ENCODE measurements at places on chromosomes 6 and 20.

- no peak for DNase-seq
These were observed 1.9 kb downstream of the SLC32A1 start for GRCh38 chr20:38725931-38726803.

DNA sequence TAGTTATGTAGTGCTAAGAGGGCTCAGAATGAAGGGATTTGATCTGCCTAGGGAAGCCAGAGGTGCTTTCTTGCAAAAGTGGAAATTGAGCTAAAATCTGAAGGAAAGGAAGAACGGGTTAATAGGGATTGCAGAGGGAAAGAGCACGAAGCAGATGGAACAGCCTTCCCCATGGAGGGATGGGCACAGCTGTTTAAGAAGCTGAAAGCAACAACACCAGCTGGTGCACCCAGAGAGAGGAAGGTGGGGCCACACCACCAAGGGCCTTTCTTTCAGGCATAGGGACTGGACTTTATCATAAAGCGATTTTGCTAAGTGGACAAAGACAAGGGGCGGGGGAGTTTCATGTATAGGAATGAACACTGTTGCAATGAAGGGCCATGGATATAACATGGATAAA, 65.8 kb upstream of the SNRPB2 start:
- DNase-seq = no peak

GRCh38 chr20:1242530-1242929, 16.7 kb downstream of the RAD21L1 start:
- DNase-seq = peak; percentile 79

DNA sequence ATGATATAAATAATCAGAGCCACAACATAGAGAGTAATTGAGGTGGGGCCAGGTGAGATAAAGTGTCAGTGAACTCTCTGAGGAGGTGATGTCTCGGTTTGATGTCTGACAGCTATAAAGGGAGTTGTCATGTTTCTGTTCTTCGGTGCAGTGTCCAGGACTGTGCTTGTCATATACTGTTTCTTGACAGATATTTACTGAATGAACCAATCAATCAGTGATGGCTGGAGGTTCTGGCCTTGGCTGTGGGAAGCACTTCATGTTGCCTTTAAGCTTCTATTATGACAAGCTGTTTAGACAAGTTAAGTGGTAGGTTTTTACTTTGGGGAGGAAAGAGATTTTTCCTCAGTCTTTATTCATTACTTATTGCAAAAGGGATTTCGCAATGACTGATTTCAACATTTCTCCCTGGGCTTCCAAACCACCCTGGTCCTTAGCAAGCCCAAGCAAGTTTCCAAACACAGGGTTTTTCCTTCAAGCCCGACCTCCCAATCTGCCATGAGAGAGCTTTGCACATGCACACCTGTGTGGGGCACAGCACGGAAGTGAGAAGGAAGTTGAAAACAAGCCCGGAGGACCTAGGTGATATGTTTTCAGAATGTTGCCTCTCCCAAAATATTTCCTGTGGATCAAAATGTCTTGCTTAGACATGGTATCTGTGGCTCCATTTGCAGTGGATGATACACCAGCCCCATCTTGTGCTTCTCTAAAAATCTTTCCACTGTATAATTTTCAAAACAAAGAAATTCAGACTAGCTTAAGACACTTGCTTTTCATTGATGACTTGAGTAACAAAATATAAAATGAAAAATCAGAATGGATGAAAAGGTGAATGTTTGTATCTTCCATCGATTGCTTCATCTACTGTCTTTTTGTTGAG, 567.3 kb upstream of the BTBD3 start:
- peak; percentile 26 for DNase-seq

GRCh38 chr6:22600059-22600458, 30.7 kb downstream of the HDGFL1 start:
- DNase-seq = peak; percentile 28

GRCh38 chr6:16670183-16670582, 91.1 kb downstream of the ATXN1 start:
- no peak for DNase-seq

- DNase-seq = peak; percentile 91
These were observed 33.1 kb upstream of the LCA5 start for GRCh38 chr6:79570129-79571029.

- no peak for DNase-seq
These were observed 386.5 kb downstream of the SMOC2 start for GRCh38 chr6:168827586-168827871.

DNA sequence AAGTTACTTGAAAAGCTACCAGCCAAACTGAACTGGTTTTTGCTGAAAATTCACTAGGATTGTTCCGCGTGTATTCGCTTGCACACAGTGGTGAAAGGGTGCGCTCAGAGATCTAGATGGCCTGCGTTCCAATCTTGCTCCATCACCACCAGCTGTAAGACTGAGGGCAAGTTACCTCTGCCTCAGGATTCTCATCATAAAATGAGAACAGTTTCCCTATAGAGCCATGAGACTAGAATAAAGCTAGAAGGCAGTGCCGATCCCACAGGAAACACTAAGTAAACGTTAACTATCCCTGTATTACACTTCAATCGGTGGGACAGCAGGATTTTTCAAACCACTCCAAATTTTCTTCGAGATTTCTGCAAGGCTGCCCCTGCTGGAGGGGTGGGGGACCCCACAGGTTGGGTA, 838 bp downstream of the AHCY start:
- no peak for DNase-seq

- DNase-seq = no peak
These were observed 8.5 kb downstream of the ENPP4 start for GRCh38 chr6:46138281-46138680.

DNA sequence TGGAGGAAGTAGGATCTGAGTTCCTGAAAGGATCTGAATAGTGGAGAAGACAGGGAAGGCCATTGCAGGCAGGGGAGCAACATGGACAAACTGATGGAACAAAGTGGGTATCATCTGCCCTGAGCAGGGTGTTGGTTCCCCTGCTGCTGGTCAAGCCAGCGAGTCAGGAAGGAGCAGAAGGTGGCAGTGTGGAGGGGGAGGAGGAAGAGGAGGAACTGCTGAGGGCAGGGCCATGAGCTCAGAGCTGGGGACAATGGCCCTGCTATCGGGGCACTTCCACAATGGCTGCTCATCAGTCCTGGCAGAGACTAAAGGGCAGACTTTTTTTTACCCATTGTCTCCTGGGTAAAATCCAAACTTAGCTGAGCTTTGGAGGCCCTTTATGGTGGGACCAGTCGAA, 13.6 kb downstream of the CNBD2 start:
- DNase-seq = no peak

GRCh38 chr6:56953597-56954402, 1.1 kb upstream of the BEND6 start:
- DNase-seq = no peak

GRCh38 chr6:25360621-25361020, 81.4 kb downstream of the CARMIL1 start:
- peak; percentile 87 for DNase-seq

GRCh38 chr6:167660944-167661551, 165.7 kb upstream of the AFDN start:
- DNase-seq = no peak

GRCh38 chr6:30013291-30013922, 47.7 kb upstream of the POLR1H start:
- DNase-seq = no peak

- no peak for DNase-seq
These were observed 458.7 kb upstream of the RUNX2 start for GRCh38 chr6:44869321-44869897.

GRCh38 chr20:38181207-38181801, 16.2 kb upstream of the TGM2 start:
- DNase-seq = peak; percentile 40

GRCh38 chr6:50927800-50928199, 109.1 kb downstream of the TFAP2B start:
- no peak for DNase-seq

- no peak for DNase-seq
These were observed 7.5 kb downstream of the APMAP start for GRCh38 chr20:24984961-24985640.

DNA sequence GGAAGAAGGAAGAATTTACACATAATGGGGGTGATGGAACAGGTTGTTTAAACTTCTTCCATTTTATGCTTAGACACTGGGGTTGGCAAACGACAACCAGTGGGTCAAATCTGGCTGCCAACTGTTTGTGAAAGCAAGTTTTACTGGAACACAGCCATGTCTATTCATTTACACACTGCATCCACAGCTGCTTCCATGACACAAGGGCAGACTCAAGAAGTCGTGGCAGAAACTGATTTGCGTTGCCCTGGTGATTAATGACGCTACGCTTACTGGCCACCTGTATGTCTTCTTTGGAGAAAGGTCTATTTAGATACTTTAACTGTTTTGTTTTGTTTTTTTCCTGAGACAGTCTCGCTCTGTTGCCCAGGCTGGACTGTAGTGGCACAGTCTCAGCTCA, 19.0 kb downstream of the CTCFL start:
- no peak for DNase-seq

DNA sequence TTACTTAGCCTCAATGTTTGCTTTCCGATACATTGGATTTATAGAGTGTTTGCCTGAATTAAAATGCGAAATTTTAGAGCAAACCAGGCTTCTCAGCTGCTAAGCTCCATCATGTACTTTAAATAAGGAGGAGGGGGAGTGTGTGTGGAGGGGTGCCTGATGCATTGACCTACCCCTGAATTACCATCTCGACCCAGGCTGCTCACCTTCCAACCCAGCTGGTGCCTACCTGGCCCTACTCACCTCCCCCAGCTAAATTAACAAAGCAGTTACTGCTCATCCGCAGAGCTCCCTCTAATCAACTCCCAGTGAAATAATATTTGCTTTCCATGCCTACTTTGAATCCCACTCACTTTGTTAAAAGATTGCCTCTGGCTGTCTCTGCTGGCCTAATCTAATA, 544.5 kb downstream of the MAFB start:
- no peak for DNase-seq

DNA sequence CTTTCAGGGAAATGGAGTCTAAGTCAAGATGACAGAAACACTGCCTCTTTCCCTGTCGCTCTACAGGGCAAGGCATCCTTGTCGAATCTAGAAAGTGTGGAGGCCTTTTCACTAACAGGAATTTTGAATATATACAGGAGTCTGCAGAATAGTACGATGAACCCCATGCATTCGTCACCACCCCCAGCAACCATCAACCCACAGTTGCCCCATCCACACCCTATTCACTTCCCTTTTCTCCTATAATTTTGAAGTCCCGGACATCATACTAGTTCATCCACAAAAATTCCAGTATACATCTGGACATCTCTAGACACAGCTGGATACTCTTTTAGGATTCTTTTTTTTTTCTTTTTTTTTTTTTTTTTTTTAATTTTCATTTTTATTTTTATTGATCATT, 80.7 kb upstream of the RIN2 start:
- DNase-seq = no peak

DNA sequence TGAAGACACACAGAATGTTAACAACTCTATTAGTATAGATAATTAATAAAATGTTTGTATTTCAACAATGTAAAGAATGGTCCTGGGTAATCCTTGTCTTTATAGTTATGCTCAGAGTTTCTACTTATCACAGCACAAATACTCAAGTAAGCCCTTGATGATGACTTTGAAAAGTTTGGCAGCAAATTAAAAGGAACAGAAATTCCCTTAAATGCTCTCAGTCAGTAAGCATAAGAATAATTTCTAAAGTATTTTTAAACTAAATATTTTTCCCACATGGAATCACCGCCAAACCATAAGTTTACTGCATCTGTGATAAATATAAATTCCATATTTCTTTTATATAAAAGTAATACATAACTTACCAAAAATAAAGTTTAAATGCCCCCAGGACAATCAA, 96.1 kb downstream of the COL12A1 start:
- no peak for DNase-seq

DNA sequence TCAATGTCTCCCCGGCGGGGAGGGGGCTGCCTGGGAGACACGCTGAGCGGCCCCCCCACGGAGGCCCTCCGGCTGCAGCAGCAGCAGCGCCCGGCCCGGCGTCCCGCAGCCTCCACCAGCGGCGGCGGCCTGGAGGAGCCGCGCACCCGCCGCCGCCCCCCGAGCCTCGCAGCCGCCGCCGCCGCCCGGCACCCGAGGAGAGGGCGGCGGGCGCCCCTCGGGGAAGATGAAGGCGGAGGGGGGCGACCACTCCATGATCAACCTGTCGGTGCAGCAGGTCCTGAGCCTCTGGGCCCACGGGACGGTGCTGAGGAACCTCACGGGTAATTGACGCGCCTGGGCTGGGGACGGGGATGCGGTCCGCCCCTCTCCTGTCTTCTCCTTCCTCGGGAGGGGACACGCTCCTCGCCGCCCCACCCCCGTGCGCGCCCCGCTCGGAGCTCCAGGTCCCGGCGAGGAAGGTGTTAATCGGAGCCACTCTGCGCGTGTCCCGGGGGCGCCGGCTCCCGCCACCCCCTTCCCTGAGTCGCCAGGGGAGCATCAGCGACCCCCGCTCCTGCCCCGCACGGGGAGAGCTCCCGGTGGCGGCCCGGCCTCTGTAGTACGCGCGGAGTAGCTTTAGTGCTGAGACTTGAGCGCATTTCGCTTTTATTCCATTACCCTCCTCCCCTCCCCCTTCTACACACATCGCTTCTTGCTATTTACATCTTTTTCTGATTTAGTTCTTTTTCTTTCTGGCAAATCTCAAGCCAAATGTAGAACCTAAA, 686 bp downstream of the TMEM170B start:
- no peak for DNase-seq

DNA sequence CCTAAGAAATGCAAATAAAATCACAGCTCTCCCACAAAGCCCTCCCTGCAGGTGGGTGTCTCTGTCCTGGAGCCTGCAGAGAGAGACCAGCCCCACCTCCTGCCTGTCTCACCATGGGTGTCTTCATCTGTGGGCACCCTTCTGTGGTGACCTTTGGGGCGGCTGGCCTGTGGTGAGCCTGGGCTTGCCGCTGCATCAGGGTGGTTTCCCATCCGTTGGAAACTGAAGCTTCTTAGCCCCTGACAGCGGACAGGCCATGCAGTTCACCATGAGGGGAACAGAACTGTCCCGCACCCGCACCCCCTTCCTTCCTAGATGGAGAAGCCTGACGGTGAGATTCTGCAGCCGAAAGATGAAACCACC, 42.3 kb upstream of the FRMD1 start:
- DNase-seq = no peak

GRCh38 chr20:17807651-17808050, 107.9 kb downstream of the BANF2 start:
- DNase-seq = no peak

GRCh38 chr6:19158586-19158985, 678.6 kb upstream of the ID4 start:
- peak; percentile 38 for DNase-seq

- no peak for DNase-seq
These were observed 59.9 kb upstream of the BHLHE23 start for GRCh38 chr20:63066506-63067265.

DNA sequence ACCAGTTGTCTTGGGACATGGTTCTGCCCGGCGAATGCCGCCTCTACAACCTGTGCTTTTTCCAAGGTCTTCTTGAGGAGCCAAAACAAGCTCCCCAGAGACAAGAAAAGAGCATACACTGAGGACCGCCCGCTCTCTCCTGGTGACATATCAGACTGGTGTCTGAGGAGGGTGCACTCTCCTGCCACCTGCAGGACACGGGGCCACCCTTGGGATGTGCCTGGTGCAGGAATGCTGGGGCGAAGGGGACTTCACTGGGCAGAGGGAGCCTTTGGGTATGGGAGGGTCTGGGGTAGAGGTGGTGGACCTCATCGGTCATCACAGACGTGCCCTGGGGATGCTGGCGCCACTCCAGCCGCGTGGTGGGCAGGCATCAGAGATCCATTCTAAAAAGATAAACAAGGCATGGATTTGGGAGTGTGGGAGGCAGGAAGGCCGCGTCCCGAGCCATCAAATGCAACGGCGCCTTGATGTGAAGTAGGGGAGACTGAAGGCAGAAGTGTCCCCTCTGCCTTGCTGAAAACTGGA, 163.3 kb downstream of the CD83 start:
- no peak for DNase-seq

- peak; percentile 77 for DNase-seq
These were observed 21.3 kb upstream of the TLDC2 start for GRCh38 chr20:36854348-36855240.
